ENCODE measurements at places on chromosomes 7 and 10.

- DNase-seq: no peak
These were observed 152.0 kb downstream of the RPS24 start for GRCh38 chr10:78185693-78186055.

DNA sequence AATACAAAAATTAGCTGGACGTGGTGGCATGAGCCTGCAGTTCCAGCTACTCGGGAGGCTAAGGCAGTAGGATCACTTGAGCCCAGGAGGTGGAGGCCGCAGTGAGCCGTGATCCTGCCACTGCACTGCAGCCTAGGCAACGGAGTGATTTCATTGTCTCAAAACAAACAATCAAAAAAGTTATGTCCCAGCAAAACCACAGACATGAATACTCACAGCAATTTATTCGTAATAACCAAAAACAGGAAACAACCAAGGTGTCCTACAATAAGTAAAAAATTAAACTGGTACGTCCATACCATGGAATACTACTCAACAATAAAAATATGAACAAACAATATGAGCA, 11.6 kb upstream of the CYTH3 start:
- DNase-seq: peak; percentile 78

- DNase-seq: peak; percentile 46
These were observed 529 bp downstream of the HPS1 start for GRCh38 chr10:98446151-98446660.

GRCh38 chr7:71705901-71706596, 574.1 kb downstream of the GALNT17 start:
- no peak for DNase-seq

GRCh38 chr7:68504716-68505115, 1093.6 kb upstream of the AUTS2 start:
- DNase-seq: no peak

DNA sequence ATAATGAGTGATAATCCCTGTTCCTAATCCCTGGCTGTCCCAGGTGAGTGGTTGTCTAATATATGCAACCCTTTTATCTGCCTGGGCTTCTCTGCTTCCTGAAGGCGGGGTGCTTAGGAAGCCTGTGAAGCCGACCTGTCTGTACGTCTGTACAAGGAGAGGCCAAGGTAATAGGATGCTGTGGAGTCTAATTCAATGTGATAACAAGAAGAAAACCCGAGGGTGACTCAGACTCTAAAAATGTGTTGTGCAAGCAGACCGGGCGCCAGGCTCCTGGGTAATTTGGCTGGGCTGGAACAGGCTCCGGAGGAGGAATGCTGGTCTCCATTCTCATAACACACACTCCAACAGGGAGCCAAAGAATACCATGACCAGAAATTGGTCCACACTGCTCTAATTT, 43.6 kb downstream of the THNSL1 start:
- peak; percentile 79 for DNase-seq

GRCh38 chr7:106916679-106917078, 51.6 kb downstream of the PIK3CG start:
- no peak for DNase-seq

DNA sequence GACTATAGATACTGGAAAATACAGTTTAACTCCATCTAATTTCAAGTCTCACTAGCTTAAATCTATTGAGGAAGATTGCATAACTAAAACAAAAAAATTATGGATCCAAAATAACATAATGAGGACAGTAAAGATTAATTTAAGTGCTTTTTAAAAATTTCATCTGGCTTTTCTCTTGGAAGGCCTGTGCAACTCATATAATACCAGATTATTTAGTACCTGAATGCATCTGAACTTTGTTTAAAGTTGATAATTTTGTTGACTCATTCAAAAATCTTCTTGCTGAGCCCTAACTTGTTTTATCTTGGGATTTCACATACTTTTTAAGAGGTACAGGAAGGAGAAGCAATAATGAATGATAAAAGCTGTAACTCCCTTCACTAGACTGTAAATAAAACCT, 146.5 kb downstream of the CSTF2T start:
- no peak for DNase-seq

DNA sequence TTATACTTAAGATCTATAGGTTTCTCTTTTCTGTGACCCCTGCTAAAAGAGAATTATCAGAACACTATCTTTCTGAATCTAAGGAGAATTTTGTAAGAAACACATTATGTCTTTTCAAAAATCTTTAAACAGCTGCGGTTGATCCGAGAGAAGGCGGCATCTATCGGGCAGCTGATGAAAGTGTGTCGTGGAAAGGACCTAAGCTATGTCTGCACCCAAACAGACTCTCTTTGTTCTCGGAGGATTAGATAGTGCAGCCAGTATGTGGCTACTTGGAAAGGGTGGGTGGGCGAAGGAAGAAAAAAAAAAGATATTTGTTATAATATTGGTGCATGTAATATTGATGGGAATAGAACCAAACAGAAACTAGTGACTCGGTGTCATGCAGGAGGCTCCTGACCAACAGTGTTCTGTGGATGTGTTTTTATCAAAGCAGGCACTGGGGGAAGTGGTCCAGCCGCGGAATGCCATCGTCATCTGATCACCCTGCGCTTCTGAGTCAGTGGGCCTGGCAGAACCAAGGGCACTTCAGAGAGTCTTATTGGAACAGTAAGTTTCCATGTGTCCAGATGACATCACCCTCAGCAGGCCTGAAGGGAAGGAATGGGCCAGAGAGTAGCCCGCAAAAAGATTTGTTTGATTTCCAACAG, 509.7 kb upstream of the AKR1E2 start:
- peak; percentile 99 for DNase-seq

DNA sequence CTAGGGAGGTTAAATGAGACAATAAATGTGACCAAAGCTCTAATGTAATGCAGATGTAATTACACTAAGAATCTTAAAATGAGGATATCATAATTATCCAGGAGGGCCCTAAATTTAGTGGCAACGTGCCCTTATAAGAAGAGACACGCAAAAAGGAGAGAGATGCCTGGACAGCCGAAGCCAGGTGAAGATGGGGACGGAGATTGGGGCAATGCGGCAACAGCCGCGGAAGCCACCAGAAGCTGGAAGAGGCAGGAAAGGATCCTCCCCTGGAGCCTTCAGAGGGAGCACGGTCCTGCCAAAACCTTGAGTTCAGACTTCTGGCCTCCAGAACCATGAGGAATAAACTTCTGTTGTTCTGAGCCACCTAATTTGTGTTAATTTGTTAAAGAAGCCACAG, 25.3 kb upstream of the C10orf71 start:
- DNase-seq: no peak

GRCh38 chr10:132836832-132837540, 51.0 kb upstream of the NKX6-2 start:
- peak; percentile 1 for DNase-seq

DNA sequence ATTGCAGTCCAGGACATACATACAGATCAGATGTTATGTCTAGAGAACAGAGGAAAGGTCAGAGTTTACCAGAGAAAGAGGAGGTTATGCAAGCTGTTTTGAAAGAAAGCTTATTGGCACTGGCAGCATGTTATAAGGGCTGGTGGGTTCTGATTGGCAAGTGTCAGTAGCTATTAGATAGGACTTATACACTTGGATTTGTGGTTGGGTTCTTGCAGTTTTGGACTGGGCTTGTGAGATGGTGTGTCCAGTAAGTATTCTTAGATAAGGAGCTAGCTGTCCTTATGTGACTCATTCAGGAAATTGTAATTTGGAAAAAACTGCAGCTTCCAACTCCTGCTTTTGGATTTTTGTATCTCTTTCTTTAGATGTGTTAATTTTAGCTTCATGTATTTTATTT, 130.7 kb upstream of the NAMPT start:
- no peak for DNase-seq

DNA sequence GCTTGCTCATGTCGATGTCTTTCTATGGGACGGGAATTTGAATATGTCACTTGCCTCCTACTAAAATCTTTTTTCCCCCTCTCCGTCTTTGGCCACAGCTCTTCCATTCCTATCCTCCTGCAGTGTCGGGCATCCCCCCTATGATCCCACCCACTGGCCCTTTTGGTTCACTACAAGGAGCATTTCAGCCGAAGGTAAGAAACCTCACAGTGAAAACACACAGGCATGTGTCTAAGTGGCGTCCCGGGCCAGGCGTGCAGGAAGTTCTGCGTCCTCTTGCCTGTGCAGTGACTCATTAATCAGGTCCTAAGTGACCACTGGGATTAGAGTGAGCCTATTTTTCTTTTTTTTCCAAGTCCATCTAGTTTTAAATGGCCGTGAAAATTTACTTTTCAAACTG, 360.5 kb upstream of the GALNT17 start:
- DNase-seq: no peak

- DNase-seq: peak; percentile 43
These were observed 19.6 kb upstream of the MACC1 start for GRCh38 chr7:20236790-20237189.

- no peak for DNase-seq
These were observed 15.4 kb upstream of the GRB10 start for GRCh38 chr7:50798126-50798525.

GRCh38 chr7:80044796-80045195, 89.8 kb upstream of the GNAI1 start:
- DNase-seq: no peak

DNA sequence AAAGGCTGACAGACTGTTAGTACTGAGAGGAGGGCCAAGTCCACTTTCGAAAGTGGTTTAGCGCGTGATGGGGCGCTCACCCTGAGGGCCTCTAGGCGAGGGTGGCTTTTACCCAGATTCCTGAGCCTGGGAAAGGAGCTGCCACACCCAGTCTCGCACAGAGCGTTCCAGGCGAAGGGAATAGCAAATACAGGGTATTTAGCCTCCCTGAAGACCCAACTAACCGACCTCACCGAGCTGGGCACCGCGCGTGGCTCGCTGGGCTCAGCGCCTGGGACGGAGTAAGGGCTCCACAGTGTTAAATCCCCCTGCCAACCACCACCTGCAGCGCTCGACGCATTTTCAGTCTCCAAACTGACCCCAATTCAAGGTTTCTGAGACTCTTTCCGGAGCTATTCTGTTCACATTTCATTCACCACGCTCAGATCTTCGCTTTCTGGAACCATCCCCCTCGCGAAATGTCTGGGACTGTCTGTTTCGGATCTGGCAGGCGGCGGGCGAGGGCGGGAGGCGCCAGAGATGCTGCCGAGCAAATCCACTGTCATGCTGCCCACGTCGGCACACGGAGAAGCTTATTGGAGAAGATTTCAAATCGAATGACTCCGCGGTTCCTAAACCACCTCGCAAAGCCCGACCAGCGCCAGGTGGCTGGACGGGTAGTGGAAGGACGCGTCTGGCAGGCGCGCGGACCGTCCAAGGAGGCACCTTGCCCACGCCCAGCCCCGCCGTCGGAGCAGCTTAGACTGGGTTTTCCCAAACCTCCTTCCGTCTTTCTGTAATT, 1.4 kb upstream of the OSBPL3 start:
- peak; percentile 81 for DNase-seq

DNA sequence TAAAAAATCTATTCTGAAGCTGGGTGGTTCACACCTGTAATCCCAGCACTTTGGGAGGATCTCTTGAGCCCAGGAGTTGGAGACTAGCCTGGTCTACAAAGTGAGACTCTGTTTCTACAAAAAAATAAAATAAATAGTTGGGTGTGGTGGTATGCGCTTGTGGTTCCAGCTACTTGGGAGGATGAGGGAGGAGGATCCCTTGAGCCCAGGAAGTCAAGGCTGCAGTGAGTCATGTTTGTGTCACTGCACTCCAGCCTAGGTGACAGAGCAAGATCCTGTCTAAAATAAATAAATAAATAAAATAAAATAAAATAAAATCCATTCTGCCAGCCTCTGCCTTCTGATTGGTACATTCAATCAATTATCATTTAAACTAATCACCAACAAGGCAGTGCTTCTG, 17.5 kb downstream of the ZNF33A start:
- peak; percentile 26 for DNase-seq

DNA sequence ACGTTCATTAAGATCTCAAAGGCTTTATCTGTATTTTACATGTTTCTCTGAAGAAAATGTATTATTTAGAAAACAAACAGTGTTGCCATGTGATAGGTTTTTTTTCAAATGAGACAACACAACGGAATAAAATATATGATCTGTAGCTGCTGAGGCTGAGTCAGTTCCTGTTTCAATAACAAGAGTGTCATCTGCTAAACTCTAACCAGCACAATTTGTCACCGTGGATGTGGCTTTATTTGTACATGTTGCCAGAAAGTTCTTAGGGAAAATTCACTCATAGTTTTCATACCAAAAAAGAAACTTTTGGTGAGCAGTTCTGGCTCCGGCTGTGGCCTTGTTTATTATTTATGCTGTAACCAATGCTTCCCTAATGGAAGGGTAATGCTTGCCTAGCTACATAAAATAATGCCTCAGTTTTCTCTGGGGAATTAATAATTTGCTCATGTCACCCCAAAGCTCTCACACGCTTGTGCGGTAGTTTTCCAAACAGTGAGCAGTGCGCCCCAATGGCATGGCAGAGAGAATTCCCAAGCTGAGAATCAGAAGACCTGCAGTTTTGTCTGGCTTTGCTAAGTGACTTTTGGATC, 20.3 kb upstream of the KLF6 start:
- peak; percentile 97 for DNase-seq

DNA sequence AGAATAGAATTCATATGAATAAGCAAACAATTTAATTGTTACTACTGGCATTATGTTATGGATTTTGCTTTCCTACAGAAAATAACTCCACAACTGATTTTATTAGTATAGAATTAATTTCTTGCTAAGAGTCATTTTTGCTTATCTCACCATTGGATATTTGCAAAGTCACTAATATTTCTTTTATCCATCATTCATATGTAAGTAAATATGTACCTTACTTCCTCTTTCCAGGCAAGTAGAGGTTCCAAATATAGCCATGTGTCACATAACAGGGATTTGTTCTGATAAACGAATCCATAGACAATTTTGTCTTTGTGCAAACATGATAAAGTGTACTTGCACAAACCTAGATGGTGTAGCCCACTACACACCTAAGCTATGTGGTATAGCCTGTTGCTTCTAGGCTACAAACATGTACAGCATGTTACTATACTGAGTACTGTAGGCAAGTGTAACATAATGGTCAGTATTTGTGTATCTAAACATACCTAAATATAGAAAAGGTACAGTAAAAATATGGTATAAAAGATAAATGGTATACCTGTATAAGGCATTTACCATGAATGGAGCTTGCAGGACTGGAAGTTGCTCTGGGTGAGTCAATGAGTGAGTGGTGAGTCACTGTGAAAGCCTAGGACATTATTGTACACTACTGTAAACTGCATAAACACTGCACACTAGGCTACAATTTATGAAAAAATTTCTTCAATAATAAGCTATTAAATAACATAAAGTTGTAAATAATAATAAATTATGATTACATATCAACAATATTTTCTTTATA, 18.3 kb downstream of the KLLN start:
- DNase-seq: peak; percentile 63
